ENCODE measurements at places on chromosomes 6 and 20. TPM values are rescaled to one million over a fixed set of nuclear protein-coding genes. Genes with fewer than 3 reads are reported as not detected.

The FOXA2 gene
- 6.8 TPM for total RNA-seq

The HLA-DRB5 gene
- not detected for total RNA-seq

The SPATA25 gene
- total RNA-seq, result 0.90 TPM

The NKX2-4 gene
- total RNA-seq, result not detected

The DEF6 gene
- total RNA-seq, result 26.0 TPM

DNA sequence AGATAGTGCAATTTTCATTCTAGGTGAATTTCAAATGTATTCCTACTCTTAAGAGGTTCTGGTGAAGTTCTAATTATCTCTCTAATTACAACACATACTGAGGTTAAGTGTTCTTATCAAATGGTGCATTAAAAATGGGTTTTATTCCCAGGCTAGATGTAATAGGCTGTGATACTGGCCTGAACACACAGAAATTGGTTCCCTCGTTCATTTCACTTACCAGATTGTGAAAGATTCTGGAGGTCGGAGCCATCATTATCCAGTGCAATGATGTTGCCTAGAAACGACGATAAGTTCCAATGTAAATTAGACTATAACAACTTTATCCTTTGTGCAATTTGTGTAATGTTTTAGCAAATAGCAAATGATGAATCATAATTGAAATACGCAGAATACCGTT, 172.6 kb upstream of the SOX4 start:
- no peak for DNase-seq

DNA sequence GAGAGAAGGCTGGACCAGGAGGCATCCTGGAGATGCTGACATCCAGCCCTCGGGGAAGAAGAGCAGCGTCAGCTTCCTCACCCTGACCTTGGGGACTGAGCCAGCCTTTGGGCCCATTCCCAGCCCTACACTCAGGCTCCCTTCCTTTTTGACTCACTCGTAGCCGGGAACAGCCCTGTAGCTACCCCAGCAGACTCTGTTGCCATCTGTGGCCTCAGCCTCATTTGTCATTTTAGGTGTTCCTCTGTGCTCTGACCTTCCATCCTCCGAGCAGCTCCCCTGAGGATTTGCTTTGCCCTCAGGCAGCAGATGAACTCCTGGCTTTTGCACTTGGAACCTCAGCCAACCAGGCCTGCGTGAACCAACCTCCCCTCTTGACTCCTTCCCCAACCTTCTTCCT, 67.5 kb downstream of the ELOVL2 start:
- DNase-seq, result no peak

DNA sequence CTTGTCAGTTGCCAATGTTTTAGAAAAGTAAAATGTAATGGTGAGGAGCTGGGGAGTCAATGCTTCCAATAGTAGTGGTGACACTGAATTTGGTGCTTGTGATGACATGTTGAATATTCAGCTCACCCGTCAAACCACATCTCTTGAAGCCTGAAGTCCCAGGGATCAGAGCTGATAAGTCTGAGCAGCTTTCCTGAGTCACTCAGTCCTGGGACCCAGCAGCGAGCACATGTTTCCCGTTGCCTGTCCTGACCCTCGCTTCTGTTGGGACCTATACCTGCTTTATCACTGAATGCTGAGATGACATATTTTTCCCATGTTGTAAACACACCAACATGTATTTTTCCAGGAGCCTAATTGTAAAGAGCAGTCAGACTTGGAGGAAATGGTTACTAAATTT, 693.6 kb downstream of the QKI start:
- no peak for DNase-seq

DNA sequence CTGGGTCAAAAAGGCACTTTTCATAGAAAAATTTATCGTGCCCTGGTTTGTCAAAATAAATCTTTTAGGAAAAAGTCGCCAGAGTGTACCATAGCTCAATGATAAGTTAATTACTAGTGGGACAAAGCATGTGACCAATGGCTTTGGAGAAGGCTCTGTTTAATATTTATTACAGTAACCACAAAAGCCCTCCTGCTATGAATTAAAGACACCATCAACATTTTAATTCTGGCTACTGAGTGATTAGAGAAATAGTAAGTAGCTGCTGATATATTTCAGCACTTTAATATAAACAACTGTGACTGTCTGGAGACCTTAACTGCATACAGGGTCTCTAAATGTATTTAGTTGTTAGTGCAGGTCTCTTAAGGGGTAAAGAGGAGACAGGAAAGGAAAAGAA, 38.3 kb downstream of the KIF13A start:
- DNase-seq, result no peak

DNA sequence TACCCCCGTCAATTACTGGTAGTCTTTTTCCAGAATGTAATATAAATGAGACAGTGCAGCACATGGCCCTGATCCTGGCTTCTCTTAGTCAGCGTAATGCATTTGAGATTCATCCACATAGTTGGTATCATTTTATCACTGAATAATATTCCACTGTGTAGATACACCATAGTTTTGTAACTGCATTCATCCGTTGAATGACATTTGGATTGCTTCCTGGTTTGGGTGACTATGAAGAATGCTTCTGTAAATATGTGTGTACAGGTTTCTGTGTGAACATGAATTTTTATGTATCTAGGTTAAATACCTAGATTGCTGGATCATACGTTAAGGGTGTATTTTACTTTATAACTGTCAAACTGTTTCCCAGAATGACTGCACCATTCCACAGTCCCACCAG, 62.6 kb upstream of the STMND1 start:
- DNase-seq, result peak; percentile 36

DNA sequence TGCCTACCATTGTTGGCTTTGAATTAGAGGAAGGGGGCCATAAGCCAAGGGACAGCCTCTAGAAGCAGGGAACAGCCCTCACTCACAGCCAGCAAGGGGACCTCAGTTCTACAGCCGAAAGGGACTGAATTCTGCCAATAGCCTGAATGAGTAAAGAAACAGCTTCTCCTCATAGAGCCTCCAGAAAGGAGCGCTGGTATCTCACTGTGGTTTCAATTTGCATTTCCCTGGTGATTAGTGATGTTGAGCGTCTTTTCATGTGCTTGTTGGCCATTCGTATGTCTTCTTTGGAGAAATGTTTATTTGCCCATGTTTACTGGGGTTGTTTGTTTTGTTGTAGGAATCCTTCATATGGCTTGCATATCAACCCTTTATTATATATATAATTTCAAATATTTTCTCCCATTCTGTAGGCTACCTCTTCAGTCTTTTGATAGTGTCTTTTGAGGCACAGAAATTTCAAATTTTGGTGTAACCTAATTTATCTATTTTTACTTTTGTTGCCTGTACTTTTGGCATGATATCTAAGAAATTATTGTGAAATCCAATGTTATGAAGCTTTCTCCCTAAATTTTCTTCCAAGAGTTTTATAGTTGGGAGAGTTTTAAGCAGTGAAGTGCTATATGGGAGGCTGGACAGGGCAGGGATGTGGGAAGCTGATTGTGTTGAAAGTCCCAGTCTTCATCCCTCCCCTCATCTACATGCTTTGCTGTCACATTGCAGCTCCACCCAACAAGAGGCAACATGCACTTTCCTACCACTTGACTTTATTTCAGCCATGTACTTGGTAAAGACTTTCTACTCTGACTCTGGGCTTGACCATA, 82.3 kb upstream of the SHLD1 start:
- no peak for DNase-seq

GRCh38 chr6:168737481-168737880, 296.5 kb downstream of the SMOC2 start:
- peak; percentile 20 for DNase-seq
